ENCODE measurements at places on chromosomes 5 and 9.

GRCh38 chr9:21030389-21031035, 928 bp downstream of the HACD4 start:
- peak; percentile 2 for DNase-seq

DNA sequence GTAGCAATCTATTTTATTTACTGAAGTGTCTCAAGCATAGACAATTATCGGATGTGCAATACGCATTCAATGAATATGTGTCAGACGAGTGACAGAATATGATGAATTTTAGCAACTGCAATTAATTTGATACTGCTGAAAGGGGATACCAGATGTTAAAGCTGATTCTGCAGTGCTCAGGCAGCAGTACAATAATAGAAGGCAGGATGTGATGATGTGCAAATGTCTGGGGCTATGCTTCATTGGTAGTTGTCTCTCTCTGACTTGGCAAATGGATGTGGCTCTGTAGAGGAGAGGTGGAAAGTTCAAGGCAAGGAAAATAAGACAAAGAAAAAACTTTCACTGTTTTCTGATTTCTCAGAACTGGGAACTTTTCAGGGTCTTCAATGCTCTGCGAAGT, 721.2 kb downstream of the CDH18 start:
- DNase-seq: no peak

- DNase-seq: no peak
These were observed 603.8 kb downstream of the TLE4 start for GRCh38 chr9:80175286-80176150.

DNA sequence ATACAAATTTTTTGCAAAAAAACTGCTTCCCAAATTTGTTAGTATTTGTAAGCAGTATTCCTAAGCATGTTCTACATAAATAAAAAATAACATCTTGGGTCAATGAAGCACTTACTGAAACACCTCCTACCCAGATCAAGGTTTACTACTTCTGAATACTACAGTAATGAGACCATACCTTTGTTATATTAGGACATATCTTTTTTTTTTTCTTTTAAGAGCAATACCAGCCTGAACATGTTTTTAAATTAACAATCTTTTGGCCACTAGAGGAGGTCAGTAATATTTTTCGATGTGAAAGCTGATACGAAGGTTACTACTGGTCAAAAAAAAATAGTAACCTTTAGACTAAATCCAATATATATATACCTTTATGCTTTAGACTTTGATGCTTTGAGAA, 72.7 kb downstream of the CERT1 start:
- DNase-seq: no peak

DNA sequence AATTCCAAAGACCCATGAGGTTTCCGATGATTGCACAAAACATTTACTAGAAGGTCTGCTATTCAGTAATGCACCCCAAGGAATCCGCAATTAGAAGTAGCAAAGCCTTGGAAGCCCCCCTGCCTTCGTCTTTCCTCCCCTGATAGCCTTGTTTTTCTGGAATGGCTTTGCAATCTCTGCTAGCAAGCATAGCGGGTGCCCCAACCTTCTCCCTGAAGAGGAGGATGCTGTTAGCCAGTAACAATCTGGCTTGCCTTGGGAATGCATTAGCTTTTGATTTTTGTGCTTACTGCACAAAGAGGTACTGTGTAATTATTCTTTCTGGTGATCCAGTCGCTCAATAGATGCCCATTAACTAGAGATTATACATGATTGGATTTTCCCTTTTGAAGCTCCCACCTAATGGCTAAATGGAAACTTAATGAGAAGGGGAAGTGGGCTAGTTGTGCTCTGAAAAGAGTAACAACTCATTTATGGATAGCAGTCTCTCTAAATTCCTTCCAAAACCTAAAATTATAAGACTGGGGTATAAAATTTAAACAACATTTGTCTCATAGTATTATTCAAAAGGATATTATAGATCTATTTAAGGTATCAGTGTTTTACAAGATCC, 91.6 kb downstream of the FBXW11 start:
- DNase-seq: no peak

GRCh38 chr9:25600501-25600900, 77.7 kb downstream of the TUSC1 start:
- DNase-seq: no peak

DNA sequence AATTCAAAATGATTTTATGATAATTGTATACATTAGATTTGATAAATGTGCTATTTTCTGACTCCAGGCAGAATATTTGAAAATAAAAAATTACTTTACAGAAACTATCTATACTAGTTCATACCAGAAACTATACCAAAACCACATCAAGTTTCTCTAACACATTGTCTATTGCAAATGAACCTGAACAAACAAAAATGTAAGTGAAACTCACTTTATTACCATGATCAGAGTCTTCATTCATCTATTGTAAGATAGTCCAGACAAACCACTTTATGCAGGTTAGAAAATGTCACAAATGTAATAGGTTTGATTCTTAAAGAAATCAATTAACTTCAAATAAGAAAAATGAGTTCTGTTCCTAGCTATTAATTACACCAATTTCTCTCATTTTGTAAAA, 99.4 kb downstream of the OXCT1 start:
- no peak for DNase-seq

DNA sequence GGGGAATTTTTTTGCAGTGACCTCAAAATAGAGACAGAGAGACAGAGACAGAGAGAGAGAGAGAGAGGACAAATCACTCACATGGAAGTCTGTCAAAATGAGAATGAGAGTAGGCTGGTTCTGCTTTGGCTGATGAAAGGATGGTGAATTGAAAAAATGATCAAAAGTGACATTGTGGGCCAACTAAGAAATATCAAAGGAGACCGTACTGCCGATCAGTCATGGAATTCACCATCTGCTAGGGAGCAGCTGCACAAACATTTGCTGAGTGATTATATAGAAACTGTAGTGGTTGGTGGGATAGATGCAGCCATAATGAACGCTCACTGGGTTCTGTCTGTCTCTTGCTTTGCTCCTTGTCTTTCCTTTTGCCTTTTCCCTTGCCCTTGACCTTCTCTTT, 476.6 kb upstream of the SGCD start:
- DNase-seq: no peak

DNA sequence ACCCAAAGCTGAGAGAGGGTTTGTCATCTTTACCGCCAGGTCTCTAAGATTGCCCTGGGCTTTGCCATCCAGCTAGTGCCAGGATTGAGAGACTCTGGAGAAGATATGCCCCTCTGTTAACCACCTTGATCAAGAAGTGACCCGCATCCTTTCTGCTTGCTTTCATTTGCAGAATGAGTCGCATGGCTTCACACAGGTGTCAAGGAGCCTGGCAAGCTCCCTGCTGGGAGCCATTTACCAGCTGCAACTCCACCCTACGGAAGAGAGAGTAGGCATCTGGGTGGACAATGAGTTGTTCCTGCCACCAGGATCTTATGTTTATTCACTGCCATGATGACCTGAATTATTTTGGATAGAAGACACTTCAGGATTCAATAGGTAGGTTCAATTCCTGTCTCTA, 43.0 kb downstream of the HSD17B3 start:
- no peak for DNase-seq

DNA sequence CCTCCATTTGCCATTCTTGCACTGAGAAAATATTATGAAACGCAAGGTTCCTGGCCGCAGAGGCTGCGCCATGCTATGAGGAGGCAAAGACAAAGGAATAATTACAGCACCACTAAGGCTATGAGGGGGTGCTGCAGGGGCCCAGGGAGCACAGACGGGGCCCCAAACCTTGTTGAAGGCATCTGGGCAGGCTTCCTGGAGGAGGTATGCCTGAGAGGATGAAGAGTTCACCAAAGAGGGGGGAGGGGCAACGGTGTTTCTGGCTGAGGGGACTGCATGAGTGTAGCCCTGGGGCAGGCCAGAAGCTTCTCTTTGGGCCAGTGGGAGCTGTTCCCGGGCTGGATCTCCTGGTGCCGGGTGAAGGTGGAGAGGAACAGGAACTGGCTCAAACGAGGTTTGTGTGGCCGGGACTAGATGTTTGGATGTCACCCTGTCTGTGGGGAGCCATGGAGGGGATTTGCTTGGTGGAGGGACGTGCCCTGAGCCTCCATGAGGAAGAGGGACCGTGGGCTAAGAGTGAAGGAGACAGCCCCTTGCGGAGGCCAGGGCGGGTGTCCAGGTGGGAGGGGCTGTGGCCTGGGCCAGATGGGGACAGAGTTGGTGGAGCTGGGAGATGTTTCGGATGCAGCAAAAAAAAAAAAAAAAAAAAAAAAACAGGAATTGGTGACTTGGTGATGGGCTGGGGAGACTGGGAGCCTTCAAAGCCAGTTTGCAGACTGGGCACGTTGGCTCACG, 28.2 kb downstream of the PTGES start:
- DNase-seq: no peak

- no peak for DNase-seq
These were observed 76.3 kb upstream of the GPBP1 start for GRCh38 chr5:57097526-57097925.
